Testis (tissue), 5 donors: ENCODE measurements at places on chromosomes 5 and 9. TPM values are rescaled to one million over a fixed set of nuclear protein-coding genes. Genes with fewer than 3 reads are reported as not detected.

DNA sequence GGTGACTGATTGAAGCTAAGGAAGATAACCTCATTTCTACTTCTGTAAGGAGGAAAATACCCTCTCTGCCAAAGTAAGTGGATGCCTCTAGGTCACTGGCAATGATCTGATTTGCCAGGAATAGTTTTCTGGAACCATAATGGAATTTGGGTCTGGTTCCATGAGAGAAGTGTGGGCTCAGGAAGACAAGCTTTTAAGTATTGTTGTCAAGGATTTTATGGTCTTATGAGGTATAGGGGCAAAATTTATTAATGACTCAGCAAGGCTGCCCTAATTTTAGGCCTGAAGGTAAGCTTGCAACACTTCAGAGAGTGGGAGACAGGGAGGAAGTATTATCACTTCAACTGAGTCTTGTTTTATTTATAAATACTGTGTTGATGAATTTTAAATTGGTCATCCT is 322.6 kb upstream of the ACTBL2 start:
- no peak for DNase-seq

DNA sequence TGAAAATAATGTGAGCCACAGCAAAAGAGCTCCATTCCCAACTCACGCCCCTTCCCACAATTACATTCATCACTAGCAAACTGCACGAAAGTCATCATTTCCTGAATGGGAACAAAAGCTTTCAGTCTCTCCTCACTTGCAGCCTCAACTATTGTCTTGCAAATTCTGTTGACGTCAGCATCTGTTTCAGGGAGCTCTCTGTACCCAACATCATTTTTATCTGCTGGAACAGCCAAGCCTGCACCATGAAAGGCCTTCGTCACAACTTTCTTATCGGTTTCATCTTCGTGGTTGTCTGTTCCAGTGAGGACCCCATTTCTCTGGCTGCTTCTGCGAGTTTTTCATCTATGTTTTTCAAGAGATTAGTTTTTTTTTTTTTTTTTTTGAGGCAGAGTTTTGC is 14.3 kb upstream of the RNF130 start:
- DNase-seq: no peak

GRCh38 chr9:27379311-27380251 is 82.6 kb upstream of the EQTN start:
- DNase-seq: no peak

DNA sequence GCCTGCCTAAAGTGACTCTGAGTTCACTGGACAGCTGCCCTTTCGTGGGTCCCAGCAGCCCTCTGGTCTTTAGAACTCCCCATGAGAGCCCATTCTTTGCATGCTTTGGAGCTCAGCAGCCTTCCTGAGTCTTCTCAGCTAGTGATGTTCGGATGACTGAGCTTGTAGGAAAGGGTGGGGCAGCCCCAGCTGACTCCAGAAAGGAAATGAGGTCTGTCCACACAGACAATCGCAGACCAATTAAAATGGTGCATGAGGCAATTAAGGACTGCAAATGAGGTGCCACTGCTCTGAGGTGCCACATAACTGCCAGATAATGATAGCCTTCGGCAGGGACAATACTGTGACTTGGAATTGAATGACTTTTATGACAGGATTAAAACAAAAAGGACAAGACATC is 25.4 kb upstream of the TOMM5 start:
- DNase-seq: no peak

- DNase-seq: no peak
Observed at GRCh38 chr9:37608250-37608649, 15.9 kb upstream of the TOMM5 start.

The ITK gene
- 3.8 TPM for polyA plus RNA-seq
